D721Med (cell line): ENCODE measurements at places on chromosomes 11 and 22.

- no peak for DNase-seq
These were observed 5.5 kb downstream of the TCIRG1 start for GRCh38 chr11:68044145-68044813.

DNA sequence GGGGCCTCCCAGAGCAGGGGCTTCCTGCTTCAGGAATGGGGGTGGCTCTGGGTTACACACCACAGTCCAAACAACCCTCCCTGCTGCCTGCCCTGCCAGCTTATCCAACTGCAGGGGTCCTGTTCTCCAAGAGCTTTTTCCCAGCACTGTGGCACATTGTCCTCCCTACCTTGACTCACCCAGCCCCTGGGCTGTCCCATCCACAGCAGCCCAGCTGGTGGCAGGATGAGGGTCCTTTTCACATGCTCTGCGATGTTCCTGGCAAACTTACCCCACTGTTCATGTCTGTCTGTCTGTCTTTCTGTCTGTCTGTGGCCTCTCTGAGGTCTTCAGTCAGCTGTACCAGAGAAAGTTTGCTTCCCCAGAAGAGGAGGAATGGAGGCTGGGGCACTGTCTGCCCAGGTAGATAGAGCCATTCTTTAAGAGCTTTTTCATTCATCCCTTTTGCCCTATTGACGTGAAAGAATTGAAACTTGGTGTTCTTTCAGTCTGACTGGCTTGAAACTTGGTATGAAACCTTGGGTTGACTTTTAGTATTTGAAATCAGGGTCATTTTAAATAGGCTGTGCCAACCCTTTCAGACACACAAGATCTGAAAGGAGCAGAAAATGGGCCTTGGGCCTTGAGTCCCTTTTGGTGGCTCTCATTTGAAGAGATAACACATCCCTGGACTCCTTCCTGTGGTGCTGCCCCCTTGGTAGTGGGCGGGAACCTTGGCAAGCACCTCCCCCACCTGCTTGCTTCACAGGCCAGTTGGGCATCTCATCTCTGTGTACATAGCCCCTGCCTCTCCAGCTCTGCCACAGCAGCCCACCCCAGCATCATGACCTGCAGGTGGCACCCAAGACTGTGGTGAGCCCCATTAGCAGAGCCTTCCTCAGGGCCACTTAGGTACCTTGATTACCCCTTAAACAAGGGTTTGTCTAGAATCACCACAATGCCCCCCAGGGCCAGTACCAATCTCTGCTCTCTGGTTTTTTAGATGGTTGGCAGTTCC, 74.6 kb upstream of the SUSD2 start:
- no peak for DNase-seq

DNA sequence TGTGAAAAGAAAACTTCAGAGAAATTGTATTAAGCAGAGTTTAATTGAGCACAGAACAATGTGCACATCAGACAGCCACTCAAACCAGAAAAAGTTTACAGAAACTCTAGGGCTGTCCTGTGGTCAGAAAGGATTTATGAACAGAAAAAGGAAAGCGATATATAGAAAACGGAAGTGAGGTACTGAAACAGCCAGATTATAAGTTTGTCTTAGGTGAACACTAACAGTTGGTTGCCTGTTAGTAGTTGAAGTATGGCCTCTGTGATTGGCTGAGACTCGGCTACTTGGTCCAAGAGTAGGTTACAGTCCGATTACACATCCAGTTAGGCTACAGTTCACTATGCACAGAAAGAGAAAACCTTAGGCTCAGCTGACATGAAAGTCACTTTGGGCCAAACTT, 1232.5 kb upstream of the RAG2 start:
- no peak for DNase-seq

- DNase-seq, result no peak
These were observed 25.9 kb downstream of the PPM1F start for GRCh38 chr22:21926728-21927127.

- DNase-seq, result no peak
These were observed 3.6 kb downstream of the TRIM29 start for GRCh38 chr11:120134106-120134930.

DNA sequence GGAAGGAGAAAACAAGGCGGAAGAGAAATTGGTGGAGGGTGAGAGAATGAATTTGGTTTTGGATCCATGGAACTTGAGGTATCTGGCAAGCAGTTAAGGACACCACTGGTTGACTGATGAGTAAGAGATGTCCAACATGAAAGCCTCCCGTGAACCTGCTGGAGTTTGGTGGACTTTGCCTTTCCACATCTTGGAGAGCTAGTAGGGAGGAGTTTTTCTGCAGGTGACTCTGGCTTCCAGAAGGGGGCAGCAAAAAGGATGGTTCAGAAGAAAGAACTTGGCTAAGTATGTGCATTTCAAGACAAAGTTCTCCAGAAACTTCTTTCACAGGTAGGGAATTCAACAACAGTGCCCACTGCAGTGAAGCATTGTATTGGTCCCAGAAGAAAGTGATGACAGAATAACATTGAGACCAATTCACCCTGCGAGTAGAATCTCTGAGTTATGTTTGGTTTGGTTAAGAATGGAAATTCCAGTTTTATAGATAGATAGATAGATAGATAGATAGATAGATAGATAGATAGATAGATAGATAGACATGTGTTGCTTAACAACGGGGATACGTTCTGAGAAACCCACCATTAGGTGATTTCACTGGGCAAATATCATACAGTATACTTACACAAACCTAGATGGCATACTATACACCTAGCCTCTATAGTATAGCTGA, 28.5 kb downstream of the DCDC1 start:
- DNase-seq, result no peak

GRCh38 chr22:38327805-38328204, 10.6 kb upstream of the CSNK1E start:
- no peak for DNase-seq

GRCh38 chr11:35714882-35715627, 52.5 kb downstream of the TRIM44 start:
- no peak for DNase-seq

GRCh38 chr11:126862664-126863243, 137.8 kb downstream of the KIRREL3 start:
- DNase-seq, result no peak

DNA sequence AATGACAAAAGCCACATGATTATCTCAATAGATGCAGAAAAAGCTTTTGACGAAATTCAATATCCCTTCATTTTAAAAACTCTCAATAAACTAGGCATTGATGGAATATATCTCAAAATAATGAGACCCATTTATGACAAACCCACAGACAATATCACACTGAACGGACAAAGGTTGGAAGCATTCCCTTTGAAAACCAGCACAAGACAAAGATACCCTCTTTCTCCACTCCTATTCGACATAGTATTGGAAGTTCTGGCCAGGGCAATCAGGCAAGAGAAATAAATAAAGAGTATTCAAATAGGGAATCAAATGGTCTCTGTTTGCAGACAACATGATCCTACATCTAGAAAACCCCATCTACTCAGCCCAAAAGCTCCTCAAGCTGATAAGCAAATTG, 52.0 kb downstream of the CASP12 start:
- DNase-seq, result no peak

DNA sequence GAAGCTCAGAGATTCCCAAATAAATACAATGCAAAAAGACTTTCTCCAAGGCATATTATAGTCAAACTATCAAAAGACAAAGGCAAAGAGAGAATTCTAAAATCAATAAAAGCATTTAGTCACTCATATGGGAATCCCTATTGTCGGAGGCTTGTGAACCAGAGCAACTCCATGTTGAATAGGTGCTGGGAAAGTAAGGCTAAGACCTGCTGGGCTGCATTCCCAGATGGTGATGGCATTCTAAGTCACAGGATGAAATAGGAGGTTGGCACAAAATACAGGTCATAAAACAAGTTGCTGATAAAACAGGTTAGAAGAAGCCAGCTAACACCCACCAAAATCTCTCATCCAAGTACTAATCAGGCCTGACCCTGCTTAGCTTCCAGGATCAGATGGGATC, 84.5 kb downstream of the JRKL start:
- DNase-seq, result no peak

DNA sequence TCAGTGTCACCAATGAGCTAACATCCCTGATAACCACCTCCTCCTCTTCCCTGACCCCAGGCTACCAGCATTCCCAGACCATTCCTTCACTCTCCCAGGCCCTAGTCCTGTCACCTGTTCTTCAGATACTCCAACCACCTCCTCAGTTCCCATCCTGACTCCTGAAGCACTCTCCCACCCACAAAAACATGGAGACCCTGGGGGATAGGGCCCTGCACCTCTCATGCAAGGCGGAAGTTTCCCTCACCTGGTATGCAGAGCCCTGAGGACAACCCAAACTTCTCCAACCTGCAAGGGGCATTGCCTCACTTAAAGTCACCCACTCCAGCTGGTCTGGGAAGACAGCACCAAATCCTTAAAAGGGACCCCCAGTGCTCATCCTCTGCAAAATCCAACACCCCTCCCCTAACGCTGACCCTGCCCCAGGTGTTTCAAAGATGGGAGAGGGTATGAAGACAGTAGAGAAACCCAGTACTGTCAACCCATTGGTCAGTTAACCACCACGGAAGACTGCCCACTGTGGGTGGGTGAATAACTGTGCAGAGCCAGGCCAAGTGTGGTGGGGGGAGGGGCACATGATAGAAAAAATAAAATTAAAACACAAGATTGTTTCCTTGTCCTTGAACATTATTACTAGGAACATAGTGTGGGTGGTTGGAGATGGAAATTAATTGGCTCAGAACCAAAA, 1.4 kb downstream of the TNKS1BP1 start:
- no peak for DNase-seq

DNA sequence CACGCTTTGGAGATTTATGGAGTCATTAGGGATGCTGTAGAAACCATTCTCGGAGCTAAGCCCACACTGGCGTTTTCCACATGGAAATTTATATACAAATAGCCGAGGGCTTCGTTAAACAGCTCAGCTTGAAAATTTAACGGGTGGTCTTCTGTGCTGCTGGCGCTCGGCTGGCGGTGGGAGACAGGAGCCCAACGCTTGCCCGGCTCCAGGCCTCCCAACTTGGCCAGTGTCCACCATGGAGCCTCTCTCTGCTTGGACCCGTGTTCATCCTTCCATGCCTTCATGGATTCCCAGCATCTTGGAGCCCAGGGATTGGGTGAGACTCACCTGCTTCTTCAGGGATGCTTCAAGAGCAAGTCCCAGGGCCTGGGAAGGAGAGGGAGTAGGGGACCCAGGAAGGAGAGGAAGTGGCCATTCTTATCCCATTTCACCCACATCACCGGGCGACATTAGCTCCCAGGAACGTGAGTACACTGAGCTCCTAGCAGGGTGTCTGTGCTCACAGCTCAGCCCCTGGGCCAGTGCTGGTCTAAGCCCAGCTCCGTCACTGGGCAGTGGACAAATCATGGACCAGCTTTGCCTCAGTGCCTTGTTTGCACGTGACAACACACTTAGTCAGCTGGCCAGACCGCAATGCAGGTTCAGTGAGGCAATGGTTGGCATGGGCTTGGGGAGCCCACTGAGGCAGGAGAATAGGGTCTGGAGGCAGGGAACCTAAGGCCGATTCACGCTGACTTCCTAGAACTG, 944.3 kb downstream of the BRD1 start:
- DNase-seq, result no peak

GRCh38 chr22:50140615-50141014, 29.9 kb upstream of the PANX2 start:
- no peak for DNase-seq

- DNase-seq, result no peak
These were observed 83.8 kb upstream of the ATXN10 start for GRCh38 chr22:45587638-45588505.

GRCh38 chr22:37018815-37019308, 385 bp downstream of the TST start:
- DNase-seq, result no peak

DNA sequence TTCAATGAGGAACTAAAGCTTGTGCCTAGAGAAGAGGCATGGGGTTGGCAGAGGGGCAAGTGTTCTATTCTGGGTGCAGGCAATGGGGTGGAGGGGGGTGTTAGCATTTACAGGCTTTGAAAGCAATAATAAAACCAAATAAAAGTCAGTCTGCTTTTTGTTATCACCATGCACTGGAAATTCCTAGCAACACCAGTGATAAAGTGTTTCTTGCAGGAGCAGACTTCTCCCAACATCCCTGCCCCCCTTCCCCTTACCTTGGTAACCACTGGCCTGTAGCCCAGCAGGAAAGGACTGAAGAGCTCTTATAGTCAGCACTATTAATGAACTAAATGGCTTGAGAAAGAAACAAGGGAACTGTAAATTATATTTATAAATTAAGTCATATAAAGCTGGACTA, 65.2 kb upstream of the SESN3 start:
- no peak for DNase-seq

- DNase-seq, result no peak
These were observed 153.3 kb downstream of the FCHSD2 start for GRCh38 chr11:72988821-72989220.

DNA sequence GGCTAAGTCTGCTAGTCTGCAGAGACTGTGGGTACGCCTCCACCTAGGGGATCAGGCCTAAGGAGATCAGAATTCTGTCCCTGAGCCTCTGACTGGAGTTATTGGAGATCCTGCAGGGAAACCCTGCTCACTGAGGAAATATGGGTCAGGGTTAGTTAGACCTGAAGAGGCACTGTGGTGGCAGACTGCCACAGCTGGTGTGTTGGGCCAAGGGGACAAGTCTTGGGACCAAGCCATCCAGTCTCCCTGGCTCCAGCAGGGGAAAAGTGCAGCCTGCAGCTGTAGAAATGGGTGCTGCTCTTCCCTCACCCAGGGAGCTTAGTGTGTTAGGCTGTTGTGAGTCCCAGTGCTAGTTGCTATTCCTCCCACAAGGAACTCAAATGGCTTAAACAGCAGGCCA, 334.8 kb upstream of the LARGE1 start:
- no peak for DNase-seq
